NCI-H2029 treated with DMSO at 0.1 percent for 48 hours (cell line): ENCODE measurements at places on chromosomes 4 and X.
A peak's percentile ranks its signal among the peaks of the same experiment; 100 is the strongest.

- no peak for DNase-seq
Observed at GRCh38 chrX:109533005-109533404, 3.6 kb upstream of the NXT2 start.

GRCh38 chrX:44422631-44423030 lies 79.2 kb upstream of the EFHC2 start:
- no peak for DNase-seq

DNA sequence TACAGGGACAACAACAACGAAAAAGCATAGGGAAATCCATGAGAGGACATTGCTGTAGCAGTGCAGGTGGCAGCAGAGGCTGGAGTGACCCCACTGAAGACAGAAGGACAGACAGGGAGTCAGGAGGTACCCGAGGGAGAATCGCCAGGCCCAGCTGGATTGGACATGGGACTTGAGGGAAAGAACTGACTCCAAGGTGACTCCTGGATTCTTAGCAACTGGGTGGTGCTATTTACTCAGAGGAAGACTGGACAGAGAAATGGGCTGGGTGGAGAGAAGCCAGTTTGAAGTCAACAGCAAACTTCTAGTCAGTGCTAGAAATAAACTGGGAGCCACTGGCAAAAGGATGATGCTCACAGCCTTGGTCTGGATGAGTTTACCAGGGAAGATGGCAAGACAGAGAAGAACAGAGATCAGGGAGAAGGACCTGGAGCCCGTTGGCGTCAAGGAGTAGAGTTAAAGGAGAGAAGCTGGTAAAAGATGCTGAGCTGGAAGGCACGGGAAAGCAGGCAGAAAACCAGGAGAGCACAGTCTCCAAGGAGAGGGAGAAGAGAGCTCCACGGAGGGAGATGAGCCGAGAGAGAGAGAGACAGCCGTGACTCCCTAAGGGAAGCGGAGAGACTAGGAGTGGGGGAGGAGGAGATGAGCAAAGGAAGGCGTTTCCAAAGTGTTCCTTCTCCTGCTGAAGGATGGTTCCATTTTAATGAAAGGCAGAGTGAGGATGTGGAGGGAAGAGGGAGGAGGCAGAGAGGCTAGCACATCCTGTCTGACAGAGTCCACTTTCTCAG lies 119.4 kb downstream of the AFAP1 start:
- DNase-seq: no peak

- DNase-seq: peak; percentile 6
Observed at GRCh38 chr4:15805583-15806517, 27.7 kb downstream of the CD38 start.

- no peak for DNase-seq
Observed at GRCh38 chr4:87734084-87734483, 65.3 kb upstream of the IBSP start.

- DNase-seq: no peak
Observed at GRCh38 chrX:120559804-120560203, 958 bp downstream of the CUL4B start.

DNA sequence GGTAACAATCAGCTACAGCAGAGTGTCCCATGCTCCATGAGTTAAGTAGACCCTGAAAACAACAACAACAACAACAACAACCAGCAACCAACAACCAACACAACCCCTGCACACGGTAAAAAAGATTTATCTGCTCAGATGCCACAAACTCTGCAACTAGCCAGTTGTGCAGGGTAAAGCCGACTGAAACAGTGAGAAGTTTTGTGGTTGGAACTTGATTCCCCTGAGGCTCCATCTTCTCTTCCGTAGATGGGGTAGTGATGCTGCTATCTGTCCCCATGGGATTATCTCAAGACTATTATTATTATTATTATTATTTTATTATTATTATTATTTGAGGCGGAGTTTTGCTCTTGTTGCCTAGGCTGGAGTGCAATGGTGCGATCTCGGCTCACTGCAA lies 50.6 kb upstream of the RAPGEF2 start:
- no peak for DNase-seq

DNA sequence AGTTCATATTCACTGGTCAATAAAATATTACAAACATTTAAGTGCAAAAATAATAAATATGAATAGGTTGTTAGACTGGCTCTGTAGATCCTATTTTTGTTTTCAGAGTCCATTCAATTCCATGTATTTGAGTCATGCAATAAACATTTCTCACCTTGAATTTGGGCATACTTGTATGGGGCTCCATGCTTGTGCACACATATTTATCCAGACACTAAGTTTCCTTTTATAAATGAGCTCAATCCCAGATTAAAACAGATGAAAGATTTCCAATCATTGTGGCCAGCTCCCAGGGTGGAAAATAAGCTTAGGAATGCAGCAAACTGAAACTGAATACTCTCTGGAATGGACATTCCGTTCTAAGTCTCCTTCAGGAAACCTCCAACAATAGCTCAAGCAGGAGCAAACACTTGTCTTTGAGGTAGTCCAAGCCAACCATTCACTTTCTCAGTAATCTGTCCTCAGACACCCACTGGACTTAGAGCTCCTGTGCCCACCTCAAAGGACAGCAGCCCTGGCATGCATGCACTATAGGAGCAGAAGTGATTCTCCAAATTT lies 16.4 kb downstream of the DMD start:
- no peak for DNase-seq

- DNase-seq: peak; percentile 18
Observed at GRCh38 chr4:128285085-128285997, 2.3 kb downstream of the PGRMC2 start.

GRCh38 chrX:24990535-24990934 lies 25.2 kb downstream of the ARX start:
- DNase-seq: no peak

GRCh38 chr4:122765692-122766352 lies 33.3 kb downstream of the BBS12 start:
- no peak for DNase-seq

GRCh38 chr4:16785793-16786527 lies 112.5 kb downstream of the LDB2 start:
- no peak for DNase-seq

DNA sequence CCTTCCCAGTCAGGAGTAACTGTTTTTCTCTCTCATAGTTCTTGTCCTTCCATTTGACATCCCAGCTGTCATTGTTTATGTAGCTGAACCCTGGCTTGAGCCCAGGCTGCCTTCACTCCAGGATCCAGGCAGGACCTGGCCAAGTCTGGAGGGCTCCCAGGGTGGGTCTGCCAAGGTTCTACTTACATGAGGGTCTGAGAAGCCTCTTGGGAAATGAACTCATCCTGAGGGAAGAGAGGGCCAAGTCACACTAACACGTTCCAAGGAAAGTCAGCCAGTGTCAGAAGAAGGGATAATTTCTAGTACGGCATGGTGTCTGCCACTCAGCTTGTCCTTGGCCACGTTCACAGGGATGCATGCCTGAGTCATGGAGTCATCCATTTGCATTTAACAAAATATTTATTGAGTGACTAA lies 54.8 kb upstream of the SRD5A3 start:
- no peak for DNase-seq

GRCh38 chrX:110003167-110004156 lies 548 bp downstream of the TMEM164 start:
- DNase-seq: no peak

DNA sequence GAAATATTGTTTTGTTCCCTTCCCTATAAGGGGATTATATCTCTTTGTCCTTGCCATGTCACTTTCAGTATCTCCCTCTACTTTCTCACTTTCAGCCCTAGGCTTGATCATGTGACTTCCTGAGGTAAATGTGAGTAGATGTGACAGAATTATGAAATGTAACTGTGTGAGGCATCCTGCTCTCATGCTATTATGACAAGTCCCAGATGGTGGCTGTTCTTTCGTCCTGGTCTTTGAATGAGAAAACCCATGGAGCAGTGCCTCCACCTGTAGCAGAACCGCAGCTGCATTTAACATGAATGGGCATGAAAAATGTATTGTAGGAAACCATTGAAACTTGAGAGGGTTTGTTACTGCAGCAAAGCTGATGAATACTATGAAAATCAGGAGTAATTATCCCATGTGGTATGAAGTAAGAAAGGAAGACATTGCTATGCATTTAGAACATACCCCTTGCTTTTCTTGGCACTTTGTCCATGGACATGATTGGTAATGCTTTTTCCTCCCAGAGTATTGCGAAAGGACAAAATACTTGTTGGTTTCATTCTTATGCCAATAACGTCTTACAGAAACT lies 202.2 kb upstream of the GPRIN3 start:
- DNase-seq: no peak

DNA sequence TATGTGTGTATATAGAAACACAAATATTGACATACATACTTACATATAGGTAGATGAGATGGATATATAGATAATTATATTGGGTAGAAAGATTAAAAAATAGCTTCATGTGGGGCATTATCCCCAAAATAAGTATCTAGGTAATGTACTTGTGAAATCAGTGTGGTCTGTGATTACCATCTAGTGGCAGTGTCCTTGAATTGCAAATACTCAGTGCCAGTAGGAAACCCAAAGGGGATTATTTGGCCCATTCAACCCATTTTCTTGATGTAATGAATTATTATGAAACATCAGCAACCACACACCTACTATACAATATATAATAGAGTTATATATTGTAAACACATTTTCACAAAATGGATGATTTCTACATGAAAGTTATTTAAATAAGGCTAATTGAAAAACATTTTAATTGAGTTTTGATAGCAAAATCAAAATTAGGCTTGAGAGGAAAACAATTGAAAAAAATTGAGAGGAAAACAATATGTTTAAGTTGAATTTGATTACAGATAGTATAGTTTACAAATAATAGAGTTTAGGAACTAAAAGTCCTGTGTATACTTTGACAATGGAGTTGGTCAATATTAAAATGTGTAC lies 389.4 kb downstream of the GALNTL6 start:
- DNase-seq: peak; percentile 12

- no peak for DNase-seq
Observed at GRCh38 chr4:136741468-136741867, 790.8 kb downstream of the PCDH18 start.

DNA sequence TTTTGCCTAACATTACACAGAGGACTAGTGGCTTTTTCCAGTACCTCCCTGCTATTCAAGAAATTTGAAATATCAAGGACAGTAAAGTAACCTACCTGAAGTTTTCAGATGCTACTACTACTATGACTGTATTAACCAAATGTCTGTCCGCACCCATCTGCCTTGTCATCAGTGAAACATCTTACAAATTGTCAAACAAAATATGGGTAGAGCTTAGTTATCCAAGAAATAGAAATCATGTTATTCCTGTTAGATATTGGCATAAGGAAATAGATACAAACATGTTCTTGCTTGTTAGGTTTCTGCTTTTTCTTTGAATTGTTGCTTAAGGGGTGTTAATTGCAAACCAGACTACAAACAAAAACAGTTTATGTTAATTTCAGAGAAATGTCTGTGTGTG lies 63.9 kb downstream of the PLS3 start:
- no peak for DNase-seq

GRCh38 chr4:123133397-123134050 lies 211.1 kb upstream of the NUDT6 start:
- no peak for DNase-seq

GRCh38 chr4:113616443-113616842 lies 145.1 kb downstream of the CAMK2D start:
- no peak for DNase-seq

DNA sequence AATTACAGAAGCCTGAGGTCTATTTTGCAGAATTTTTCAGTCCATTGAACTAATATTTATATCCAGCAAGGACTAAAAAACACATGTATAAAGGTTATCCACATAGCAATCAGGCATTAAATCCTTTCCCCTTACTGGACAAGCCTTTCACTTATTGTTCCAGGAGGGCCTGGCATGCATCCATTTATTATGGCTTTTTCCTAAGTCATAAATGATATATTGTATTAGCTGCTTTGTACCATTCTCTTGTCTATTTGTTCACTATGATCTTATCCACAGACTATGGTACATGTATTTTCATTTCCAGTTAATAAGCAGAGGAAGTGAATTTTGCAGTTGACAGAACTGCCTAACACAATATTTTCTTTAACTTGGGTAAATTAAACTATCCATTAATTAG lies 105.4 kb upstream of the ANK2 start:
- DNase-seq: no peak

DNA sequence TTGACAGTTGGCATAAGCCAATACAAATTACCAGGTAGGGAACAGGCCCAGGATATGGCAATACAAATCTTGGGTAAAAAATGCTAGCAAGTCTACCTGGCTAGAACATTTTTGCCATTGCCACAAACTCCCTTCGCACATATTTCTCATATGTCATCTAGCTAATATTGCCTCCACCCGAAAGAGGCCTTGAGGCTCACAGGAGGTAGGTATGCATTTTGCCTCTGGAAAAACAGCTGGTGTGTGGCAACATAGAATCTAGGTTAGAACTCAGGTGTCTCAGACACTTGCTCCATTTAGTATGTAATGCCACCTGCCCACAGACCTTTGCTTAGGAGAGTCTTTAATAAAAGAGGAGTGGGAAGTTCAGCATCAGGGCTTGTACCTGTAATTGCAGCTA lies 16.3 kb upstream of the RAPGEF2 start:
- no peak for DNase-seq

DNA sequence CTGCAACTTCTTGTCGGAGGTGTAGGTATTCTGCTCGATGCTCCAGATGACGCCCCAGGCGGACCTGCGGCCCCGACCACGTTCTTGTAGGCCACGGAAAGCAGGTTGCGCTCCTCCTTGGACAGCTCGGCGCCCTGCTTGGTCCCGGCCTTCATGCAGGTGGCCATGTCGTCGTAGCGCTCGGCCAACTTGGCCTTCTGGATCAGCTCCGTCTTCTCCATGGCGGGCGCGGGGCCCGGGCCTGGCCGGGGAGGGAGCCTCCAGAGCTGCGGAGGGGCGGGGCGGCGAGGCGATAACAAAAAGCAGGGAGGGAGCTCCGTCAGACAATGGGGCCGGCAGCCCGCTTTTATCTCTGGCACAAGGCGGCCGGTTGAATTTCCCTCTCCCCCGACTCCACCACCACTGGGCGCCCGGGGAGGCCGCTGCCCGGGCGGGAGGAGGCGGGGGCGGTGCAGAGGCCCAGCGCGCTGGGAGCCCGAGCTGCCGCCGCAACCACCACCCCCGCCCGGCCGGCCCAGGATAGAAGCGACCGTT lies 28.3 kb upstream of the DRP2 start:
- no peak for DNase-seq

DNA sequence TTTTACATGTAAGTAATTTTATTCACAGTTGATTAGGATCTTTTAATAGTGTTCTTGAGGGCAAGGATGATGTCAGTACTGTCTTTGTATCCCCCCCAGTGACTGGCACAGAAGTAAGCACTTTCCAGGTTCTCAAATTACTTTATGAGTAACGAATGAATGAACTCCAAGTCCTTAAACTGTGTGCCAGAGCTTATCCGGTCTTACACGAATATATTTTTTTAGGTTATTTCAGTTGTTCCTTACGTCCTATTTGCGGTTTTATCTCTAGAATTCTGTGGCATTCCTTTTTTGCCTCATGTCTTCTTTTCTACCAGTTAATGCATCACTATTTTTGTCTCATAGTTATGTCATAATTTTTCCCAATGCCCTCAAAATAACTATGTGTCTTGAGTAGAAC lies 106.9 kb upstream of the MID1IP1 start:
- DNase-seq: no peak

DNA sequence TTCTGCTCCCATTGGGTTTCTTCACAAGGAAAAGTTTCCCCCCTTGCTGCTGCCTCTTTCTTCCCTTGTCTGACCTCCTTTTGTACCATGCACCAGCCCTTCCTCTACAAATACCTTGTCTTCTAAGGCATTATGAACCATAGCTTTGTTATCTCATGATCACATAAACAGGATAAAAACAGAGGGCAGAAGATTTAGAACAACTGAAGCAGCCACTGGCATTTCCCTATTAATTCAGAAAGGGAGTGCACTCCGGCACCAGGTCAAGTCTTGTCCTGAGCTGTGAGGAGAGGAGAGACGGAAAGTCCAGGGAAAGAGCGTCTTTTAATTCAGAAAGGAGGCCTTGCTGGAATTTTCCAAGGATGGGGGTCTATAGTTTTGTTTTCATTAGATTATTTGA lies 281.7 kb downstream of the RCHY1 start:
- DNase-seq: no peak
